Midbrain (tissue), 1 donor: ENCODE measurements at places on chromosomes 3 and 15.

GRCh38 chr15:99509686-99510461, 55.9 kb upstream of the MEF2A start:
- peak; percentile 16 for DNase-seq

DNA sequence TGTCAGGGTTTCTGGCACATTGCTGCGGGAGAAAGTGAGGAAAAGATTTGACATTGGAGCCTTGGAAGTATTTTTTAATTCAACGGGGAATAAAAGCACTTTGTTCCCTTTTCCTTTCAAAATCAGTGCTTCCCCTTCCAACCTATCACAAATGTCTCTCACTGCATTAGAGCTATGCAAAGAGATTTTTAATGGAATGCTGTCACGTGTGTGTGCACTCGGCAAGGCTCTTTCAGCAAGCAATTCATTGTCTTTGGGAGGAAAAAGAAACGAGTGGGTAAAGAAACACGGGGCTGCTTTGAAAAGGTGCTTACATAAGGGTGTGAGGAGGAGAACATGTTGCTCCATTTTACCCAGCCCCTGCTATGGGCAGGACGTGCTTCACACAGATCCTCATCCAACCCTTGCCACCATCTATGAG, 490.4 kb upstream of the PROK2 start:
- DNase-seq, result peak; percentile 81

DNA sequence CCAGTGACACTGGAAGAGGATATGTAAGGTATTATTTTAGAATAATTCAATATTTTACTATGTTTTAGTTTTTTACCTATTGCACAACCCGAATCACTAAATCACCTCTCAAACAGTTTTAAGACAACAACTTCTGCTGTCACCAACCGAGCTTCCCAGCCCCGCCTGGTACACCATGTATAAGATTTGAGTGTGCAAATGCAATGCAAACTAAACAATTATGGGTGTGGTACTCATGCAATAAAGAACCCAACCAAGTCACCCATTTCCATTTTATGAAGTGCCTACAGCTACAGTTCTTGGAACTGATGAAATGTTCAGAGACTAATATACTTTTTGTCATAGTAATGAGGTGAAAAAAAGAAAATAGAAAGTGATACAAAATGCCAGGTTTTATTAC, 256.2 kb downstream of the TAFA4 start:
- DNase-seq, result no peak

- peak; percentile 14 for DNase-seq
Measured at GRCh38 chr3:71905426-71905825, 120.5 kb upstream of the PROK2 start.

DNA sequence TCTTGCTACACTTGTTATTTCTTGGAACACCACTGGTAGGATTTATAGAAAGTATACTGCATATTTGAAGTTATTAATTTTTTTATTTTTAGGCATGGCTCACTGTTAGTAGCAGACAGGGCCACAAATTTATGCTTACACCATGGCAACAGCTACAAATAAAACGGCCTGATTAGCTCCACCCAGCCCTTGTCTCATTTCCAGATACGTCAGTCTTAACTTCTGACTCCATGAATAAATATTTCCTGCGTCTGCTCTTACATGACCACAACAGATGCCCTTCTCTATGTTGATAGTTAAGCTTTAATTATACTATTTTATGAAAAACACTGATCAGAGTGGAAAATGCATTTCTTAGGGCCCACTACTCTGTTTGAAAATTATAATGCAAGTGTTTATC, 62.3 kb upstream of the CPOX start:
- DNase-seq, result no peak

GRCh38 chr15:76298986-76299385, 12.3 kb downstream of the ETFA start:
- DNase-seq, result no peak

DNA sequence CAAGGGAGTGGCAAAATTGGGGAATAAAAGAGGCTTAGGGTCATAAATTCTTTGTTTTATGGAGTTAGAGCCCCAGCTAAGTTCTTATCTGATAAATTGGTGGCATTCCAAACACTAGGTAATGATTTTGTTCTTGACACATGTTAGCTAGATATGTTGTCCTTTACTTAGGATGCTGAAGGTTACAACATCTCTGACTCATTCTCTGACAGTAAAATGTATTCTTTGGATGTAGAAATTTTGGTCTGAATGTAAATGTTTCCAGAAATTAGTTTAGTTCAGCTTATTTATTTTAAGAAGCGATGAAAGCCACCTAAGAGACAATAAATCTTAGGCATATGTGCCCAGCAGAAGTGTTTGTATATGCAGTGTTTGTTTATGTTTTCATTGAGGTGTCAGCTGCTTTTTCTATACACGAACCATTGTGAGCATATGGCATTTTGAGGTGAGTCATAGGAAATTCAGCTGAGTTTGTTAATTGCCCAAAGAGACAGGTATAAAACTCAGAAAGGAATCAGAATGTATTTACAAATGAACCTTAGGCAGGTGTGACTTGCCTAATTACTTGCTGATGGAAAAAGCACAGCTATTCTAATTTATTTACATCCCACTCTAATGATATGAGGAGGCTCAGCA, 247.7 kb downstream of the AGBL1 start:
- no peak for DNase-seq

GRCh38 chr15:25811481-25811906, 51.6 kb downstream of the ATP10A start:
- DNase-seq, result no peak

- no peak for DNase-seq
Measured at GRCh38 chr3:32780071-32780734, 37.6 kb upstream of the TRIM71 start.

- peak; percentile 47 for DNase-seq
Measured at GRCh38 chr15:87477737-87478686, 778.5 kb downstream of the NTRK3 start.

GRCh38 chr3:188240189-188240981, 86.4 kb downstream of the LPP start:
- DNase-seq, result no peak

GRCh38 chr3:31871939-31872507, 109.0 kb downstream of the OSBPL10 start:
- DNase-seq, result no peak

DNA sequence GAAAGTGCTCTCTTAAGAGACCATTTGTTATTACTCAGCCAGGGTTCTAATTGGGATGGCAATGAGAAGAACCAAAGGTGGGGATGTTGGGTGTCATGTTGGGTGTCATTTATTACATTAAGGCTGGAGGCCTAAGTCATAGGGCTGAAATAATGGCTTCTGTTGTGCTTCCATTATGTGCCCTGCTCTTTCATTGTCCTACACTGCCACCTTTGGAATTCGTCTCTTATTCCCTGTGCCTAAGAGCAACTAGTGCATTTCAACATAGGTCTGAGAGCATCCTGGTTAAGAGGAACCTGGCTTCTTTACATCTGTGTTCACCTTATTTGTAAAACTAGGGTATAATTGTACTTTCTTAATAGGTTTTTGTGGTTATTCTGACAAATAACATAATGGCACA, 32.2 kb downstream of the RIOX2 start:
- no peak for DNase-seq

- DNase-seq, result peak; percentile 63
Measured at GRCh38 chr15:85289677-85290365, 90.6 kb upstream of the AKAP13 start.

DNA sequence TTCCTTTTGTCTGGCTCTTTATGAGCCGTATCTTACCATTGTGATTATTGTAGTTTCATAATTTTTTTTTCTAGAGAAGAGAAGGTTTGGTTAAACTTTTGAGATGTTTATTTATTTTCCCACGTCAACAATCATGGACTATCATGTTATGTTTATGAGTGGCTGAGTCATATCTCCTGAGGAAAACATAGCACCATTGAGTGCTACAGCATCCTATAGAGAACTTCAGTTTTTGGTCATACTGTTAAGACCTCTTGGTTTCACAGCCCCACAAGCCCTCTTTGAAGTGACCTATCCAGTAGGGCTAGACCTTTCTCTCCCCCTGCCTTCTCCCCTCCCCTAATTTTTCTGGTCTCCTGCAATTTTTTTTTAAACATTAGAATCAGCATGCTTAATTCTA, 20.8 kb downstream of the PIK3CA start:
- no peak for DNase-seq
